ENCODE measurements at places on chromosomes 4 and X. TPM values are rescaled to one million over a fixed set of nuclear protein-coding genes. Genes with fewer than 3 reads are reported as not detected.

- H3K27ac ChIP-seq: no peak overlapping the region
- no peak for DNase-seq
- H3K4me3 ChIP-seq: no peak overlapping the region
- H3K27me3 ChIP-seq: no peaks in the 10 kb centered on the region
- no peaks in the 10 kb centered on the region for H3K36me3 ChIP-seq
Observed at GRCh38 chr4:167452922-167453430, 218.7 kb upstream of the SPOCK3 start.

The NALF2 gene
- total RNA-seq: not detected

- H3K27ac ChIP-seq: no peak overlapping the region
- no peaks in the 10 kb centered on the region for H3K27me3 ChIP-seq
- H3K36me3 ChIP-seq: no peaks in the 10 kb centered on the region
- no peaks in the 10 kb centered on the region for H3K4me1 ChIP-seq
- H3K4me3 ChIP-seq: no peak overlapping the region
- DNase-seq: no peak
Observed at GRCh38 chr4:27886120-27886519, 1025.5 kb downstream of the STIM2 start.

- DNase-seq: no peak
- H3K27ac ChIP-seq: no peak overlapping the region
- H3K27me3 ChIP-seq: no peaks in the 10 kb centered on the region
Observed at GRCh38 chrX:150224676-150225075, 138.4 kb upstream of the MAMLD1 start.

- H3K4me1 ChIP-seq: no peaks in the 10 kb centered on the region
- H3K27ac ChIP-seq: no peak overlapping the region
- no peak for DNase-seq
- no peaks in the 10 kb centered on the region for H3K36me3 ChIP-seq
Observed at GRCh38 chr4:185787926-185788679, 23.9 kb downstream of the SORBS2 start.

DNA sequence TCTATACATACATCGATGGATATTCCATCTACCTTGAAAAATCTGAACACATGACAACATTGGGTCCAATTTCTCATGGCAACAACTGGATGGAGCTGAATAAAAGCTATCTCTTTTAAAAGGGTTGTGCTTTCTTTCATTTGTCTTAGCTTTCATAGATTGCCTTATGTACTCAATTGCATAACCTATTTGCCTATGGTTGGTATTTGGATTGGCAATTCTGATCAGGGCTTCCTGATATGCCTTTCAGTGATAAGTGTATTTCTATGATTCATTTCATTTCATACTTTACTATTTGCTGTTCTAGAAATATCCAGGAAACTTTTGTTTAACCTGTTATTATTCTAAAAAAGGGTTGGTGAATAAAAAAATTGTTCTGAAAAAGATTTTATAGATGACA is 509.9 kb downstream of the GRXCR1 start:
- H3K4me1 ChIP-seq: no peaks in the 10 kb centered on the region
- H3K4me3 ChIP-seq: no peak overlapping the region
- H3K27me3 ChIP-seq: no peaks in the 10 kb centered on the region

The MAMLD1 gene
- 20.6 TPM for total RNA-seq

- peaks cover 4% of the 10 kb centered on the region for H3K27me3 ChIP-seq
- no peak overlapping the region for H3K4me3 ChIP-seq
- H3K36me3 ChIP-seq: no peaks in the 10 kb centered on the region
- no peaks in the 10 kb centered on the region for H3K4me1 ChIP-seq
- no peak overlapping the region for H3K27ac ChIP-seq
- no peak for DNase-seq
Observed at GRCh38 chrX:79623098-79623762, 256.1 kb upstream of the ITM2A start.

GRCh38 chrX:121836000-121836399 is 788.6 kb downstream of the GLUD2 start:
- H3K4me1 ChIP-seq: no peaks in the 10 kb centered on the region
- no peak for DNase-seq
- no peaks in the 10 kb centered on the region for H3K27me3 ChIP-seq
- H3K36me3 ChIP-seq: no peaks in the 10 kb centered on the region
- no peak overlapping the region for H3K27ac ChIP-seq
- no peak overlapping the region for H3K4me3 ChIP-seq

- H3K27me3 ChIP-seq: no peaks in the 10 kb centered on the region
- no peaks in the 10 kb centered on the region for H3K4me1 ChIP-seq
- H3K27ac ChIP-seq: peak within 1 kb of the TSS; percentile 55
Observed at GRCh38 chrX:129738466-129739308, at the start of gene XPNPEP2. TSS of gene XPNPEP2 (plus strand) at chrX:129738979. CDS start at chrX:129739214, 235 bp downstream.

DNA sequence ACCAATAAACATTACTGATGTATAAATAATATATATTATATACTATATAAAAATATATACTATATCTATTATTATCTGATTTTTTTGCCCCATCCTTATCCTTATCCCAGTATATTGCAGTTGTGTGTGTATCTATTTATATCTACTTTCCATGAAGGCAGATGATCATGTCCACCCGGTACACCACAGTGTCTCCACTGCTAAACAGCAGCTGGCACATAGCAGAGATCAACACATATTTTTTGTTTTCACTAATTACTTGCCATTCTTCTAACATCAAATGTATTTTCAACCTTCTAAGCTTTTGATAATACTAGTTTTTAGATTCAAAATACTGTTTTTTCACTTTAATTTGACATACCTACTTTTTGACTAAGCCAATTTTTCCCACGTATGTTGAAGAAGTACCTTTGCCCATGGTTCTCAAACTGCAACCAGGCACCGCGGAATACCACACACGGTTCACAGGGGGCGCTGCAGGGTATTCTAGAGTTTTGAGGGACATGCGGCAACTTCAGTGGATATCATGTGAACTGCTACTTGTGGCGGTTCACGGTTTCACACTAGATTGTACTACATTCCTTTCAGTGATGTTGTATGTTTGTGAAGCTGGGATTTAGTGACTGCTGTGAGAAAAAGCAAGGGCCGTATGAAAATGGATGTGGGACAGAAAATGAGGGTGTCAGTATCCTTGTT is 182.5 kb upstream of the NPY2R start:
- no peaks in the 10 kb centered on the region for H3K4me1 ChIP-seq
- H3K4me3 ChIP-seq: no peak overlapping the region
- H3K27me3 ChIP-seq: no peaks in the 10 kb centered on the region
- no peaks in the 10 kb centered on the region for H3K36me3 ChIP-seq

DNA sequence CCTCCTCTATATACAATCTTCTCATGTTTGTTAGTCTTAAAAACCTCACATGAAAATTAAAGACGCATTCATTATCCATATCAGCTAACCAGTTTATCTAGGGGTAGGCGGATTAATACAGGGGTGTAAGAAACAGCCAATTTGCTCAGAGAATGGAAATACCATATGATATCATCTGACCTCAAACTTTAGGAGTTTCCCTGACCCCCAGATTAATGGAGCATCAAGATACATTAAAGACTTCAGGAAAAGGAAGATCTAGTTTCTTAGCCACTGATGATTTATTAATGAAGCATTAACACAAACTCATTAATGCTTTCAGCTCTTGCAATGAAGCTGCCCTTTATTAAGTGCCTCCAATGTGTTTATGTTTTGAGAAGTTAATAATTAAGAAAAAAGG is 67.5 kb downstream of the CAMK2D start:
- H3K27ac ChIP-seq: no peak overlapping the region
- H3K27me3 ChIP-seq: no peaks in the 10 kb centered on the region
- no peaks in the 10 kb centered on the region for H3K36me3 ChIP-seq
- no peak overlapping the region for H3K4me3 ChIP-seq
- no peaks in the 10 kb centered on the region for H3K4me1 ChIP-seq
- DNase-seq: no peak

GRCh38 chr4:86338989-86339388 is 20.9 kb downstream of the MAPK10 start:
- H3K4me3 ChIP-seq: no peak overlapping the region
- H3K4me1 ChIP-seq: no peaks in the 10 kb centered on the region
- no peaks in the 10 kb centered on the region for H3K36me3 ChIP-seq

The TRIM60 gene
- not detected for total RNA-seq

GRCh38 chrX:74422576-74423288 is 1.4 kb downstream of the SLC16A2 start:
- H3K27me3 ChIP-seq: no peaks in the 10 kb centered on the region
- H3K4me3 ChIP-seq: peak overlapping the region; percentile 42
- peak overlapping the region; percentile 96 for H3K27ac ChIP-seq
- no peaks in the 10 kb centered on the region for H3K36me3 ChIP-seq
- peak; percentile 58 for DNase-seq

All from uterus (tissue), 4 donors.